Activated T-cell treated with anti-CD3 and anti-CD28 coated beads for 24 hours (primary cell): ENCODE measurements at places on chromosomes 6 and 20.

DNA sequence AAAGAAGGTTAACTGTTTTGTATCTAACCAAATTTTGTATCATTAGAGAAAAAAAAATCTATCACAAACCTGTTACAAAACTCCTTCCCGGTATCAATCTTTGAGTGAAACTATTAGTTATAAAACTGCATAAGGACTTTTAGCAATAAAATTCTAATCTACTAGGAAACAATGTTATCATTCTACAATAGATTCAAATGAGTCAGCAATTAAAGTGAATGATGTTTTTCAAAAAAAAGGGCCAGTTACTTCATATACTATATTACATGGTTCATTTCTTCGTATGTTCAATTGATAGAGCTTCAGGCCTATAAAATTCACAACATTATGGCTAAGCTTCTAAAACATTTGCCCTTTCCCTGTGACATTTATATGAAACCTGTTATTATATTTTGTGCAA is 15.6 kb downstream of the ASCC3 start:
- no peak for DNase-seq

DNA sequence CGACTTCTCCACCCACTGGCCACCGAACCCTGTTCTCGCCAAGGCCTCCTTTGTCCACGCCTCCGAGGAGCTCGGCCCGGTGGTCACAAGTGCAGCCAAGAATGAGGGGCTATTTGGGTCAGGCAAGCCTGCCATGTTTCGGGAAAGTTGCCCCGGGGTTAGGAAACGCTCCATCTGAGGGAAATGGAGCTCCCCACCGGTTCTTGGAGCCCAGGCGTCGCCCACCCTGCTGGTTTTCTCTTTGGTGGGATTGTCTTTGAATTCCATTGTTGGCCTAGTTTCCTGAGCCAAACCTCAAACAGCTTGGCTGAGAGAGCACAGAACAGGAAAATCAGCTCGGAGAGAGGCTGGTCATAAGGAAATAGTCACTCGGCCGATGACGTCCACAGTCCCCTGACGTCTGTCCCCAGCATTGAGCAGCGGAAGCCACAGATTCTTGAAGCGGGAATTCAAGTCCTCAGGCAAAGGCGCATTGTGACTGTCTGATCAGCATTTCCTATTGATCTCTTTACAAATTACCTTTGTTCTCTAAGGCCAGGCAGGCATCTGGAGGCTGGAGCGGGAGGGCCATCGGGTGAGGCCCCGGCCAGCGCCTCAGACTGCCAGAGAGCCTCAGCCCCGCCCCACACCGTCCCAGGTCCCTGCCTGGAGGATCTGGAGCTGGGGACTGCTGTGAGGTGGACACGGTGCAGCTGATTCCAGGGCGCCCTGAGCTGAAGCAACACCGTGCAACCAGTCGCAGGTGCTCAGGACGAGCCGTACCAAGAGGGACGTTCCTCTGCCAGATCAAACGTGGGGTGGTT is 138.6 kb downstream of the DLL1 start:
- DNase-seq, result no peak

- no peak for DNase-seq
Measured at GRCh38 chr6:105066233-105066632, 109.3 kb downstream of the LIN28B start.

DNA sequence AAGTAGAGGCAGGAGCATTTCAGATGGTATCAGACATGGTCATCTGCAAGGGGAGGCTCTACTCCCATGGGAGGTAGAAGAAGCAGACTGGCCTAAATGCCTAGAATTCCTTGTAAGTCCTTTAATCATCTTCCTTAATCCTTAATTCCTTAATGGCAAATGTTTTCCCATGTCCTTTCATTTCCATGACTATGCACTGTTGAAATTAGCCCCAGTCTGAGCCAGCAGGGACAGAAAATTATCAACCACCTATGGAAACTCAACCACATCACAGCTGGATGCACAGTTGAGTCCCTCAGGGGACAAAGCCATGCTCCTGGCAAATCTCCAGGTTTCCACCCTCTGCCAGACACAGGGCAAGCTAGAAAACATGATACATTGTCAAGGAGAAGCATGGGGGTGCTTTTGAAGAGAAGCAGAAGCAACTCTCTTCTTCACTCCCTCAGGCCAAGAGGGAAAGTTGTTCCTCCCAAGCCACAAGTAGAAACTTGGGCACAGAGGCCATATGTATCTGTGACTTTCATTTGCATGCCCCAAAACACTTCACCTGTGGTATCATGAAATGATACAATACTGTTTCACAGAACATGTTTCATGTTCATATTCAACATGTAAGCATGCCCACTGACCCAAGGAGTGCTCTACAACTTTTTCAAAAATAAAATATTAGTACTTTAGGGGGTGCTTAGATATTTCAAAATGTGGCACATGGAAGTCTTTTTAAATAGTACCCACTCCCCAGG is 683.6 kb downstream of the KIF16B start:
- no peak for DNase-seq

- no peak for DNase-seq
Measured at GRCh38 chr6:158501360-158502262, 58.3 kb upstream of the TMEM181 start.

DNA sequence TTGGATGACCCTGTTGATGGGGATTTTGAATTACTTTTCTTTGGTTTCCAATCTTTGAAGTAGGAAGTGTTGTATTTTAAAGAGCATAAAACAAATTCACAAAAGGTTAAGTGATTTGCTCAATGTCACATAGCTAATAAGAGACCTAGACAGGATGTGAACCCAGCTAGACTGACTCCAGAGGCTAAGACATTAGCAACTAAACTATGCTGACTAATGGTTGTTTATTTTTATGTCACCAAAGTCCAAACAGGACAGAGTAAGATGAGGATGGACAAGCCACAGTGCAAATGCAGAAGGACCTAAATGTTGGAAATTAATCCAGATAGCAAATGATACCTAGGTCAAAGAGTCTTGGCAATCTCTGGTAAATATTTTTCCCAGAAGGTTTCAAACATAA is 38.0 kb downstream of the OGFRL1 start:
- no peak for DNase-seq

- DNase-seq, result no peak
Measured at GRCh38 chr6:137413482-137413881, 80.7 kb downstream of the OLIG3 start.

DNA sequence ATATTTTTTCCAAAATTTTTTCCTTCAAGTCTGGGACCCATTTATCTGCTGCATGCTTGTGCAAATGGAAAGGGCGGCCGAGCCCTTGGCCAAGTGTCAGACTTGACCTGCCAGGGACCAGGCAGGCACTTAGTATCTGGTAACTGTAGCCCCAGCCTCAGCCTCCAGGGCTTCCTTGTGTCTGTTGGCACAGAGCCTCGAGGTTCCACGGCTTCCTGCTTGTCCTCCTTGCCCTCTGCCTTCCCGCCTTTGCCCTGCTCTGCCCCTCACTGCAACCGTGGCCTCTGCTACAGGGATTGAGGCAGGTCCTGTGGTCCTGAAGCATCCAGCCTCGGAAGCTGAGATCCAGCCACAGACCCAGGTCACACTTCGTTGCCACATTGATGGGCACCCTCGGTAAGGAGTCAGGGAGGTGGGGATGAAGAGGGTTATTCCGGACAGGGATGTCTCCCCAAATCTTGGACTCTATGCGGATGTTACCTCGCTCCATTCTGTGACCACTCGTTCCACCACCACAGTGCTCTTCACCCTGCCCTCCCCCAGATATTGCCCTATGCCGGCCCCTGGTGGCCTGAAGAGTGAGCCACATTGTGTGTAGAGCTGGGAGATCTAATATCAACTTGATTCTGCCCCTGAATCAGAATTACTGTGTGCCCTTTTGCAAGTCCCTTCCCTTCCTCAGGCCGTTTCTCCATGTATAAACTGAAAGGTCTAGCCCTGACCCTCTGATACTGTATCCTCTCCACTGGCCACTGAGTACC is 41.5 kb upstream of the SRF start:
- no peak for DNase-seq

- no peak for DNase-seq
Measured at GRCh38 chr20:63224412-63225081, 8.6 kb upstream of the YTHDF1 start.

DNA sequence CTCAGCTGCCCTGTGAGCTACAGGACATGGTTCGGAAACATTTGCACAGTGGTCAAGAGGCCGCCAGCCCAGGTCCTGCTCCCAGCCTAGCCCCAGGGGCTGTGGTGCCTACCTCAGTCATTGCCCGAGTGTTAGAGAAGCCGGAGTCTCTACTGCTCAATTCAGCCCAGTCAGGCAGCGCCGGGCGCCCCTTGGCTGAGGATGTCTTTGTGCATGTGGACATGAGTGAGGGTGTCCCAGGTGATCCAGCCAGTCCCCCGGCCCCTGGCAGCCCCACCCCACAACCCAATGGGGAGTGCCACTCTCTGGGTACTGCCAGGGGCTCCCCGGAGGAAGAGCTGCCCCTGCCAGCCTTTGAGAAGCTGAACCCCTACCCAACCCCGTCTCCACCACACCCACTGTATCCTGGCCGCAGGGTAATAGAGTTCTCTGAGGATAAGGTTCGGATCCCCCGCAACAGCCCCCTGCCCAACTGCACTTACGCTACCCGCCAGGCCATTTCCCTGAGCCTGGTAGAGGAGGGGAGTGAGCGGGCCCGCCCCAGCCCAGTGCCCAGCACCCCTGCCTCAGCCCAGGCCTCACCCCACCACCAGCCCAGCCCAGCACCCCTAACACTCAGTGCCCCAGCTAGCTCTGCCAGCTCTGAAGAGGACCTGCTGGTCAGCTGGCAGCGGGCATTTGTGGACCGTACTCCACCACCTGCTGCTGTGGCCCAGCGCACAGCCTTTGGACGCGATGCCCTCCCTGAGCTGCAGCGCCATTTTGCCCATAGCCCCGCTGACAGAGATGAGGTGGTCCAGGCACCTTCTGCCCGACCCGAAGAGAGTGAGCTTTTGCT is 5.2 kb downstream of the LRRC73 start:
- no peak for DNase-seq

- DNase-seq, result no peak
Measured at GRCh38 chr20:14764511-14765369, 427.3 kb upstream of the FLRT3 start.

DNA sequence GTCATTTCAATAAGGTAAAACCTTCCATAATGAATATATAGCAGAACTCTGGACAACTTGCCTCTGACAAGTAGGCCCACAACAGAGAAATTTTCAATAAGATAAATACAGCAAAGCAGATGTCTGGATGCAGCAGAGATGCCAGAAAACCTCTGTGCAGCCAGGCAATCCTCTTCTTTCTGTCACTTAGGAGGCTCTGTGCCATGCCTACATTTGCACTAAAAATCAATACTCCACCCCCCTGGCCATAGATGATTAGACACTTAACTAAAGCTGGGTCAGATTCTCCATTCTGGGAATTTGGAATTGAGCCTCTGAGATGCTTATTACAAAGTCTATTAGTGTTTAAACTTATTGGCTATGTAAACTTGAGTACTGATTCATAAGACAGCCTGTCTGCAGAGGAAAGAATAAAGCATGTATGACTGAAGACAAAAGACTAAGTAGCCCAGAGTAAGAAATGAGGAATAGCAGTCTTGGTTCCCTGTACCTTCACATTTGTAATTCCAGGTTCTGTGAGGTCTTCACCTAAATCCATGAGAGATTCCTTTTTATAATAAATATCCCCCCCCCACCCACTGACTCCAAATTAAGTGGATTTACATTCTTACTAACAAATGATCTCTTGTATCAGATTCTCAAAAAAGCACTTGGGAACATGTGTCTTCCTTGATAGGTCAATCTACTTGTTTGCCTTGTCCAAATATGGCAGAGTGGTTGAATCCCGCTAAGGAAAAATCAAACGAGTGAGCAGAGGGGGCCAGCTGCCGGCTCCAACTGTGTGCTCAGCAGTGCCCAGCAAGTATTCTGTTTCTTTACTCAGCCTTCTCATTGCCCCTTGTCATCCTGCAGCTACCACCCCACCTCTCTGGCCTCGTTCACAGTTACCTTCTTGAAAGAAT is 20.4 kb downstream of the MAN1A1 start:
- no peak for DNase-seq

DNA sequence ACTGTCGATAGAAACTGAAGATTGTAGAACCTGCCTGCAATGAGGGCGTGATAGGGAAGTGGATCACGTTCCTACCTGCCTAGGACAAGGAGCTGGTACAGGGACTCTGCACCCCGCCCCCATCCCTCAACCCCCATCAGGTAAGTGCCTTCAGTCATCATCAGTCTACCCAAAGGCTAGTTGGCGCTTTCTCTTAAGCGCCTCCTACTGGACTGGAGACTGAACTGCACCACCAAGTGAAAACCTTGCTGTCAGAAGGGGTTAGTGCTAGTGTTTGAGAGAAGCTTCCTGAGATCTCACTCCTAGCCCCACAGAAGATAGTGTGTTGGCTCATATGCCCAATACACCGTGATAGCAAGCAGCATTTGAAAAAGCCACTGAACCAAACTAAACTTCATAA is 706.5 kb upstream of the MAN1A1 start:
- DNase-seq, result no peak

- no peak for DNase-seq
Measured at GRCh38 chr6:41071501-41071922, 644 bp downstream of the OARD1 start.

- no peak for DNase-seq
Measured at GRCh38 chr6:106882601-106883518, 91.7 kb downstream of the CD24 start.

DNA sequence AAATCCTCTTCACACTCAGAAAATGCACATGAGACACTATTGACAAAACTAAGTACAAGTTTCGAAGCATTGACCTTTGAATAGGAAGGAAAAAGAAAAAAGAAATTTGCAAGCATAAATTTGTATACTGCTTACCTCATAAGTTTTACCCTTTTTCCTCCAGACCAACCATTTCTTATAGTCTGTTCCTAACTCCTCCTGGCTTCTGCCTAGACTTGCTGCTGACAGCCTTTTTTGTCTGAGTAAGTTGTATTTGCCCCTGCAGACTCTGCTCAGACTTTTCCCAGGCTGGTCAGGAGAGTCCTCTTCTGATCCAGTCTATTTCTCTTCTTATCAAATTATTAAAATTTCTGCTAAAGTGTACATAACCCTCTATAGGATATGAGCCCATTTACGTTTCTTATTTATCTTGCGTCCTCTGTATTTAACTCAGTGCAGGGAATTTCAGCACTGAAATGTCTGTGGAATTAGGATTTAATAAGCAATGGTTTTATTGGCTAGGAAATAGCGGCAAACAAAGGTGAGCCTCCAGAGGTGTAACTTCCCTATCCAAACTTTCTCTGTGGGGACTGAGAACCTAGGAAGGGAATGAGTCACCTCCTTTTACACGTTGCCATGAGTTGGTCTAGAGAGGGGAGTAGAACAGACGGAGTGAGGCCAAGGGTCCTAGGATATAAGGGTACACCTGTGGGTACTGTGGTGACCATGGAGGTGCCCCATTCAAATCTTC is 207.1 kb upstream of the MARCKS start:
- DNase-seq, result no peak
